ENCODE measurements at places on chromosomes 5 and 9.

- H3K27me3 ChIP-seq: no peaks in the 10 kb centered on the region
- no peak overlapping the region for H3K27ac ChIP-seq
- H3K4me1 ChIP-seq: no peaks in the 10 kb centered on the region
- DNase-seq: no peak
- H3K4me3 ChIP-seq: no peak overlapping the region
- H3K36me3 ChIP-seq: no peaks in the 10 kb centered on the region
These were observed 71.9 kb downstream of the DAPK1 start for GRCh38 chr9:87569518-87569917.

- DNase-seq: no peak
- peaks cover 26% of the 10 kb centered on the region for H3K36me3 ChIP-seq
- H3K27me3 ChIP-seq: no peaks in the 10 kb centered on the region
- no peak overlapping the region for H3K27ac ChIP-seq
These were observed 40.2 kb downstream of the NLN start for GRCh38 chr5:65762234-65762633.

DNA sequence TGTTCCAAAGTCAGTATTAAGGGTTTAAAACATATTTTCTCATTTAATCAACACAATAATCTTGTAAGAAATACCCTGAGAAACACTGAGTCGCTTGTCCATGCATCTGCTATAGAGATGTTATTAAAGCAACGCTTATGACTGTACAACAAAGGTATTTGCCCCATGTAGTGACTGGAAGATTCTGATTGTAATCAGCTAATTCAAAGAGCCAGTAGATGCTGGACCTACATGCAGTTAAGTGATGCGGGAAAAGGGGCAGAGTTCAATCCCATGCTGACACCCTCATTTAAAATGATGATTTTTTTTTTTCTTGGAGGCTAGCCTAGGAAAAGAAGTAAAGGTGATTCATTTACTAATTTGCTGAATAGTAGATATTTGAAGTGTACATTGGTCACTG is 149.3 kb upstream of the MTAP start:
- peaks cover 6% of the 10 kb centered on the region for H3K4me1 ChIP-seq
- no peaks in the 10 kb centered on the region for H3K36me3 ChIP-seq
- no peak for DNase-seq

GRCh38 chr5:139275956-139276355 is 17.6 kb upstream of the MATR3 start:
- DNase-seq: no peak
- H3K27ac ChIP-seq: no peak overlapping the region
- peaks cover 13% of the 10 kb centered on the region for H3K36me3 ChIP-seq
- peaks cover 25% of the 10 kb centered on the region for H3K4me1 ChIP-seq
- H3K4me3 ChIP-seq: no peak overlapping the region
- no peaks in the 10 kb centered on the region for H3K27me3 ChIP-seq

DNA sequence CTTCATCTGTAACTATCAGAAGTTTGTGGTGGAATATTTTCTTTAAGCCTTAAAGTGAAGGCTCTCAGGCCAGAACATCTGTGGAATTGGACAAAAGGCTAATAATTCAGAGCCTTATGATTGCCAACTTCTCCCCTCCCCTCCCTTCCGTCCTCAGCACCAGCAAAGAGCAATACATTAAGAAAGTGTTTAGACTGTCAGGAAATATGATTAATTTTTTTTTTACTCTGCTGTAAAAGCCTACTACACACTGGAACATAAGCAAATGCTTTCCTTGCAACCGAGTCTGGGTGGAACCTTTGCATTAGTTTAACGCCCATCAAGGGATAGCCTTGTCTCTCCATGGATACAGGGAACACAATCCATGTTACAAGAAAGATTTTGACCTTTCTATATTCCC is 110.3 kb upstream of the TARS1 start:
- no peak overlapping the region for H3K4me3 ChIP-seq
- H3K27me3 ChIP-seq: no peaks in the 10 kb centered on the region
- no peak overlapping the region for H3K27ac ChIP-seq

DNA sequence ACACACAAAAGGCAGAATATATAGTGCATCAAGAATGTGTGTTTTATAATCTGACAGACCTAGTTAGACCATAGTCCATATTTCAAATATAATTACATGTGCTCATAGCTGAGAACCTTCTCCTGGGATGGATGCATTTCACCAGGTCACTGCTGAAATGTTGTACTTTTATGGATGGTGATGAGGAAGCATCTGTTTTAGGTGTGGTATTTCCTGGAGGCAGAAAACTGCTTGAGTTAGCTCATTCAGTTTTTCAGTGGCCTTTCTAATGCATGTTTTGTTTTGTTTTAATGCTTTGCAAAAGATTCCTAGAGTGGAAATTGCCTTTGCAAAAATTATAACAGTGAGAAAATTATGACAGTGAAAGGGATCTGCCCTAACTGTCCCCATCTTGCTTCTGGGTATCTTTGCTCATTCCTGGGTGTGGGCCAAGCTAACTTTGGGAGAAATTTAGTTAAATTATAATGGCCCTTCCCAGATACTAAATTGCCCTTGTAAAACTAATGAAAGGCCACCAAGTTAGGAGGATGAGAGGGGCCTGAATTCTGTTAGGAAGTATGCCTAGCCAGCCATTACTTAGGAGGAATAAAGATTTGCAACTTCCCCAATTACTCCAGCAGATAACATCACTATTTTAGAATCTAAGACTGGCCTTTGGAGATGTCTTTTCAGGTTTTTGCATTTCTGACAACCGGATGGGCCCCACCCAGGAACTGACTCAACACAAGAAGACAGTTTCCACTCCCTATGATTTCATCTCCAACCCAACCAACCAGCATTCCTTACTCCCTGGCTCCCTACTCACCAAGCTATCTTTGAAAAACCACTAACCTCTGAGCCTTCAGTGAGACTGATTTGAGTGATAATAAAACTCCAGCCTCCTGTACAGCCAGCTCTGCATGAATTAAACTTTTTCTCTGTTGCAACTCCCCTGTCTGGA is 7.0 kb upstream of the IL12B start:
- no peaks in the 10 kb centered on the region for H3K36me3 ChIP-seq
- H3K27ac ChIP-seq: no peak overlapping the region
- no peak overlapping the region for H3K4me3 ChIP-seq
- no peaks in the 10 kb centered on the region for H3K27me3 ChIP-seq
- no peak for DNase-seq
- no peaks in the 10 kb centered on the region for H3K4me1 ChIP-seq

DNA sequence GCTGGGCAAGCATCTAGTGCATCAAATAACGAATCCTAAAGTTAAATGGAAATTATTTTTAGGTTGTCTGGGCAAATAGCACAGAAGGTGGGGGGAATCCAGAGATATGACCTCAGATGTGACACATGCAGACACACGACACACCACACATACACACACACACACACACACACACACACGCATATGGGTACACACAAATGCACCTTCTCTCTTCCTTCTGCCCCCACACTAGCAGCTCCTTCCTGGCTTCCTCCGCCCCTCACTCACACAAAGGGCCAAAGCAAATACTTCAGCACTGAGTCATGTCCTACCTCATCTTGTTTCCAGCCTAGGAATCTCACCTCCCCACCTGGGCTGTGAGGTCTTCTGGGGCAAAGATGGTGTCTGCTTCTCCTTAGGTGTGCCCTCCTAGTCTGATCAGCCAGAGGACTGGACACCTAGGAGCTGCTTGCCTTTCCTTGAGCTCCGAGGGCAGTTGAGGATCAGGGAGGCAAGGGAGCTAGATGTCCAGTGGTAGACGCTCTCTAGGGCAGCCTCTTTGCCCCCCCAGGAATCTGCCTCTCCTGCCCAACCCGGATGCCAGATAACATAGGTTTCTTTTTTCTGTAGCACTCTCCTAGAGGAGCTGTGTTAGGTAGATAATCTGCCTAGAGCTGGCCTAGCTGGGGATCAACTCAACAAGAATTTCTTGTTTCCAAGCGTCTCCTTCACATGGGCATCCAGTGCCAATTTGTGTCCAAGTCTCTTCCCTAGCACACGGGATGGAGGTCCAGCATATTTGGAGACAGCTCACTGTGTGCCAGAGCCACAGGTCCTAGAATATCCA is 14.3 kb upstream of the JADE2 start:
- no peaks in the 10 kb centered on the region for H3K4me1 ChIP-seq
- H3K27me3 ChIP-seq: no peaks in the 10 kb centered on the region
- no peak for DNase-seq
- no peaks in the 10 kb centered on the region for H3K36me3 ChIP-seq
- peak overlapping the region; percentile 19 for H3K27ac ChIP-seq

DNA sequence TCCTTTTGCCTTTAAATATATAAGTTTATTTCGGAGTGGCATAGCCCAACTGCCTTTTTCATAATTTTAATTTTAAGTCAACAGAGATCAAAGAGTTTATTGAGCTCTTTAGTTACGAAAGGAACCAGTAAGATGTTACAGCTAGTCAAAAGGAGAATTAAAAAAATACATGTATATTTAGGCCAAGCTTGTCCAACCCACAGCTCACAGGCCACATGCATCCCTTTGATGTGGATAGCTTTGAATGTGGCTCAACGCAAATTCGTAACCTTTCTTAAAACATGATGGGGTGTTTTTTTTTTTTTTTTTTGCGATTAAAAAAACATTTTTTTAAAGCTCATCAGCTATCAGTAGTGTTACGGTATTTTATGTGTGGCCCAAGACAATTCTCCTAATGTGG is 50.2 kb upstream of the IL31RA start:
- no peak overlapping the region for H3K27ac ChIP-seq
- H3K4me1 ChIP-seq: no peaks in the 10 kb centered on the region
- no peaks in the 10 kb centered on the region for H3K36me3 ChIP-seq

DNA sequence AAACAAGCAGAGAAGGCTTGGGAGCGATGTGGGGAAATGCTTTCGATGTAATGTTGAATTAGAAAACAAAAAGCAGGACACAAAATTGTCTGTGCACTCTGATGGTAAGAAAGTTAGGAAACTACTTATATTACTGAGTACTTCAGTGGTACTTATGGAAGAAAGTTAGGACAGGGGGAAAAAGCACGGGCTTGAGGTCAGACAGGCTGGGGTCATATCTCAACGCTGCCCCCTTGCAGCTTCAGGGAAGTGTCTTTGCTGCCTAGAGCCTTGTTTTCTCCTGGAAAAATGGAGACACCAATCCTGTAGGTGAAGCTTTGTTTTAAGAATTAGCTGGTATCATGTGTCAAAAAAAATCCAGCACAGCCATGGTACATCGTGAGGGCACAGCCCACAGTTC is 23.0 kb downstream of the NEURL1B start:
- no peak overlapping the region for H3K4me3 ChIP-seq
- no peak overlapping the region for H3K27ac ChIP-seq
- H3K4me1 ChIP-seq: no peaks in the 10 kb centered on the region
- H3K36me3 ChIP-seq: no peaks in the 10 kb centered on the region
- DNase-seq: no peak
- H3K27me3 ChIP-seq: no peaks in the 10 kb centered on the region

DNA sequence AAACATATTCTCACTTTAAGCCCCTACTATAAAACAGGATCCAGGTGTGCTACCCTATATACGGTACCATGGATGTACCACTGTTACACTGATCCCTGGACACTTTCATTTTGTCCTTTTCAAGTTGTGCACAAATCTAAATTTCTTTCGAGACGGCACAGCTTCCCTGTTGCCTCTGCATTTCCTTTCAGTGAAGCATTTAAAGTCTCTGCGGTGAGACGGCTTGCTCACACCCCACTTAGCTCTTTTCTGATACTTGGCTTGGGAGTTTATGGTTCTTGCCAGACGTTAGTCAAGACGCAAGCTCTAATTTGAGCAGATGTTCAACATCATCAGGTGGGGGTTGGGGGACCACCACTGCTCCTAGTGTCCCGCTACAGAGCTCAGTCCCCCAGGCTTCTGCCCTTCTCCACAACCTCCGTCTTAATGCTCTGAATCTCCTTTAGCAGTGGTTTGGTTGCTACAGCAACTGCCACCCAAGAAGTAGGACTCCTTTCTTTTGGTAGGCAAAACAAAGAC is 15.8 kb downstream of the F2RL2 start:
- no peak overlapping the region for H3K27ac ChIP-seq
- DNase-seq: no peak
- no peaks in the 10 kb centered on the region for H3K4me1 ChIP-seq
- no peaks in the 10 kb centered on the region for H3K36me3 ChIP-seq
- H3K4me3 ChIP-seq: no peak overlapping the region
- H3K27me3 ChIP-seq: no peaks in the 10 kb centered on the region

- no peaks in the 10 kb centered on the region for H3K27me3 ChIP-seq
- peaks cover 4% of the 10 kb centered on the region for H3K4me1 ChIP-seq
- H3K36me3 ChIP-seq: no peaks in the 10 kb centered on the region
- H3K4me3 ChIP-seq: no peak overlapping the region
These were observed 8.5 kb downstream of the RGMB start for GRCh38 chr5:98781964-98782363.

DNA sequence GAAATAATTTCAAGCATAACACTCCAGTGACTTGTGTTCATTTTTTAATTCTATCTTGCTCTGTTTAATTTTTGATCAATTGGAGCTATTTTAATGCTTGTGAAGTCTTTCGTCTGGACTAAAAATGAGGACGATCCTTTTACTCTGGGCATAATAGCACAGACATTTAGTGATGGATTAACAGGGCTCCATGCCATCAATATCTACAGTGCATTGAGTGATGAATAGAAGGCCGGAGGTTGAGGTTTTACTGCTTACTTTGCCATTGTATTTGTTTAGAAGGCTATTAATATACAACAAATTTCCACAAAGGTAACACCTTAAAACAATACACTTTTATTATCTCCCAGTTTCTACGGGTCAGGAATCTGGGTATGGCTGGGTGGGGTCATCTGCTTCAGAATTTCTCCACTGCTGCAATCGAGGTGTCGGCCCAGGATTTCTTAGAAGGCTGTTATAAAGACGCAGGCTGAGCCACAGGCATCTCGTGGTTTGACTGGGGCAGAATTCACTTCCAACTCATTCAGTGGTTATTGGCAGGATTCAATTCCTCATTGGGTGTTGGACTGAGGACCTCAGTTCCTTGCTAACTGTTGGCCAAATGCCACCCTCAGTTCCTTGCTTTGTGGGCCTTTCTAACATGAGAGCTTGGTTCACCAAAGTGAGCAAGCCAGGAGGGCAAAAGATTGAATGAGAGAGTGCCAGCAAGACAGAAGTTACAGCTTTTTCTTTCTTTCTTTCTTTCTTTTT is 265.4 kb upstream of the VLDLR start:
- no peaks in the 10 kb centered on the region for H3K36me3 ChIP-seq
- no peak overlapping the region for H3K4me3 ChIP-seq
- H3K27me3 ChIP-seq: no peaks in the 10 kb centered on the region
- H3K4me1 ChIP-seq: no peaks in the 10 kb centered on the region

DNA sequence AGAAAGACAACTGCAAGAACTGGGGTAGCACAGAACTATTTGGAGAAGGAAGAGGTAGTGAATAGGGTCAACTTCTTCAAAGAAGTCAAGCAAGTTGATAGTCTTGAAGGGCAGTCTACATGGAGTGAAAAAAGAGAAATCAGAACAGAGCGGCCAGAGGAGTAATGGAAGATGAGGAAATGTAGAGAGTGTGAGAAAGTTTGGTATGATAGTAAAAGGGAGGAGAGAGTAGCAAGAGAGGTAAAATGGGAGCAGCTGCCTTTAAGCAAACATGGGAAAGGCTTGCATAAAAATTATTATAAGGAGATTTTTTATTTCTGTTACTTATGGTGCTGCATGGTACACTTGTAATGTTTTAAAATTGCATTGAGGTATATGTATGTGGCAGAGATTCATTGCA is 6.8 kb downstream of the ITGA2 start:
- no peak for DNase-seq
- H3K27me3 ChIP-seq: no peaks in the 10 kb centered on the region
- H3K4me3 ChIP-seq: no peak overlapping the region
- no peak overlapping the region for H3K27ac ChIP-seq
- no peaks in the 10 kb centered on the region for H3K36me3 ChIP-seq

Measured in tibial artery (tissue), 4 donors.